GM12864 (cell line): ENCODE measurements at places on chromosomes 5 and 9.

DNA sequence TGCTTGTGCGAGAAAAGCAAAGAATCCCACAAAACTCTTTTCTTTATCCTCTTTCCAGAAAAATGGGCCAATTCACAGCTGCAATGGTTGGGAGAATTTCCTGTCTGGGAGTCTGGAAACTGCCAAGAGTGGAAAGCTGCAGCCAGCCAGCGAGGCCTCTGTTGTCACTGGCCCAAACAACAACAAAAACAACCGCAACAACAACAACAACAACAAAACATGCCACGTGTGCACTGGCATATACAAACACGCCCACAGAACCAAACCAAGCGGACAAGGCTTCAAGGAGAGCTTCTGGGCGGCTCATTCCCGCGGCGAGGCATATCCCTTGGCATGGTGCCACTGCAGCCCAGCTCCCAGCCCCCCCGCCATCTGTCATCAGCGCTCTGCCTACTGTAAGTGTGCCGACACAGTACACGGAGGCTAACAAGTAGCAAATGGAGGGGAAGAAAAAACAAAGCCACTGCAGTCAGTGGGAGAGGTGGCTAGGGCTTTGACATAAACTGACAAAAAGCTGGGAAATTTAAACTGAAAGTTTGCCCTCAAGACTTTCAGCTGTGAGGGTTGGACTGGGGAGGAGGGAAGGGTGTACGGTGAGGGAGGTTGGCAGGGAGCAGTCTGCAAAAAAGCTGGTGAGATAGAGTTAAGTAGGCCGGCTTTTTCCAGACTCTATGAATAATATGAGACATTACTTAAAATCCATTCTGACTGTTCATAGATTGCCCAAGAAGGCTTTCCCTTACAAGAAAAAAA is 165.0 kb upstream of the ZNF462 start:
- DNase-seq = no peak

GRCh38 chr9:38382141-38382540 is 10.4 kb upstream of the ALDH1B1 start:
- no peak for DNase-seq

GRCh38 chr5:501831-502184 is 22.4 kb downstream of the SLC9A3 start:
- DNase-seq = no peak

DNA sequence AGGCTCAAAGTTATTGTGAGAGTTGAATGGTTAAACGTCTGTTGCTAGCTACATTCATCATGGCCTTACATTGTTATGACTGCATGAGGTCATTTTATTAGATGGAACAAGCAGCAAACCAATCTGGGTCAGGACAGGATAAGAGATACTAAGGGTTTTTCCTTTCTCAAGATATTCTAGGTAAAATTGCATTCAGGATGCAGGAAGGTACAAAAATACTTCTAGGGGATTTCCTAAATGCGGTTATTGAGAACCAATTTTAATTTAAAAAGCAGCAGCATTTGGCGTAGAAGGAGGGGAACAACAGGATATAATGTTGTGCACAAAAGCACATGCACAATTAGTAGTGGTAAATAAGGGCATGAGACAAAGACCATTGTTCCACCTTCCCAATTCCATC is 39.2 kb upstream of the LURAP1L start:
- DNase-seq = peak; percentile 4

DNA sequence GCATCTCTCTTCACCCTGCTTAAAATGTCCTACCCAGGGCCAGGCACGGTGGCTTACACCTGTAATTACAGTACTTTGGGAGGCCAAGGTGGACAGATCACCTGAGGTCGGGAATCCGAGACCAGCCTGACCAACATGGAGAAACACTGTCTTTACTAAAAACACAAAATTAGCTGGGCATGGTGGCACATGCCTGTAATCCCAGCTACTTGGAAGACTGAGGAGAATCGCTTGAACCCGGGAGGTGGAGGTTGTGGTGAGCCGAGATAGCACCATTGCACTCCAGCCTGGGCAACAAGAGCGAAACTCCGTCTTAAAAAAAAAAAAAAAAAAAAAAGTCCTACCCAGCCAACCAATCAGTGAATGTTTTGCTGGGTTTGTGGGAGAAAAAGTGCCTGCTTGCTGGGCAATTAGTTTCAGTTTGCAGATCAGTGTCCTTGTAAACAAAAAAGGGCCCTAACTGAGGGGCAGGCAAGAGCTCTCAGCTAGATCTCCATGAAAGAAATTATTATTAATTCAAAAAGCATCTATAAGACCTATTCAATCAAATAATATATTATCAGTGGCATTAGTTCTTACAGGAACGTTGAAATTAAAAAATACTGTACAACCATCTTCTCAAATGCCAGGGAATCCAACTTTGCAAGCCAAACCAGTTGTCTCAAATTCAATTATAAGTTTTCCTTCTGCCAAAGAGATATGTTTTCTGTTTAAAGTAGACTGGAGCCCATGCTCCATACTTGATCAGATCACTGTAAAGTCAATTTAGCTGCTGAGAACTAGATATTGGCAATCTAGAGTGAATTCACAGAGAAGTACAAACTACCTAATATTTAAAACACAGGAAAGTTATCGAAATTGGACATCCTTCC is 3.9 kb downstream of the MEGF9 start:
- peak; percentile 70 for DNase-seq

DNA sequence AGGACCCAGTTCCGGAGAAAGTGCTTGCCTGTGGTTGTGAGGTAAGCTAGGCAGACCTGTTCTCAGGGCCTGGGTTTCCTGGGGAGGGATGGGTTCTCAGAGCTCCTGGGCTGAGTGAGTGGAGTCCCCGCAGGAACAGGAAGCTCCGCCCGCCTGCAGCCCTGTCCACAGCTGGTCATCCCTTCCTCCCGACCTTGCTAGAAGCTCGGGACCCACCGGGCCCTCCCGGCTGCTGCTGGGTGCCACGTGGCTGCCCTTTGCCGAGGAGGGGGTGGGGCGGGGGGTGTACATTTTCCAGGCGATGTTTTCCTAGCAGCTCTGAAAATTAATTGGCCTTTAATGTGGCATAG is 198.1 kb downstream of the C9orf50 start:
- DNase-seq = no peak

GRCh38 chr5:113378081-113378480 is 56.7 kb downstream of the TSSK1B start:
- no peak for DNase-seq

DNA sequence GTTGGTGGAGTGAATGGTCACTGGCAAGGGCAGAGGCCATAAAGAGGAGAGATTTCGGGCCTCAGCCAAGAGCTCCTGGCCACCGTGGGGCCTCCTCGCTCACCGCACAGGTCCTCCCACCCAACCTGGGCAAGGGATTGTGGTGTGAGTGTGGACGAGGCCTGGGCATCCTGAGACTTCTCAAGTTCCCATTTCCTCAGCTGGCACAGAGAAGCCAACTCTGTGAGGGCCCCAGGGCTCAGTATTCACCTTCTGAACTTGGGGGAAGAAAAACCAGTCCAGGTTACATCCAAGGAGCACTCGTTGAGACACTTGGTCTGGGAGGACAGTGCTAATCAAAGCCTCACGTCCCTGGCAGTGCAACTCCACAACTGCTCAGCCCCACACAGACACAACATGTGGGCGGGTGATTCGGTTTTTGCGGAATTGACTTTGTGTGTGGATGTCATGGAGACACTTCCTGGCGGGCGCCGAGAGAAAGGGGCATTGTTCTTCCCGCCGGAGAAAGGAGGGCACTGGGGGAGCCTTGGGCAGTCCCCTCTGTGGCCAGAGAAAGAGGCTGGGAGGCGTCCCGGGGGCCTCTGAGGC is 28.5 kb upstream of the NKD2 start:
- DNase-seq = no peak

GRCh38 chr9:129012343-129012742 is 15.8 kb downstream of the SH3GLB2 start:
- no peak for DNase-seq

- no peak for DNase-seq
Measured at GRCh38 chr5:127235136-127235535, 55.5 kb upstream of the MEGF10 start.

DNA sequence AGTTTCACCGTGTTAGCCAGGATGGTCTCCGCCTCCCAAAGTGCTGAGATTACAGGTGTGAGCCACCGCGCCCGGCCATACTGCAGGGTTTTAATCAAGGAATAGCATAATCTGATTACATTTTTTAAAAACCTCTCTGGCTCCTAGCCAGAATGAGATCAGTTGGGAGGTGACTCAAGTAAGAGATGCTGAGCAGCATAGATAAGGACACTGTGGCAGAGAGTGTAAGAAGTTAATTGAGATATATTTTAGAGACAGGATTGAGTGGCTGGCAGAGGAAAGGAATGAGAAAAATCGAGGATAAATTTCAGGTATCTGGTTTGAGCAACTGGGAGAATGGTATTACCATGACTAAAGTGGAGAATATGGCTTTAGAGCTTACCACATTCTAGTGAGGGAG is 7.3 kb upstream of the RIGI start:
- DNase-seq = no peak

- DNase-seq = peak; percentile 78
Measured at GRCh38 chr9:126805554-126806262, 868 bp downstream of the ZBTB43 start.

DNA sequence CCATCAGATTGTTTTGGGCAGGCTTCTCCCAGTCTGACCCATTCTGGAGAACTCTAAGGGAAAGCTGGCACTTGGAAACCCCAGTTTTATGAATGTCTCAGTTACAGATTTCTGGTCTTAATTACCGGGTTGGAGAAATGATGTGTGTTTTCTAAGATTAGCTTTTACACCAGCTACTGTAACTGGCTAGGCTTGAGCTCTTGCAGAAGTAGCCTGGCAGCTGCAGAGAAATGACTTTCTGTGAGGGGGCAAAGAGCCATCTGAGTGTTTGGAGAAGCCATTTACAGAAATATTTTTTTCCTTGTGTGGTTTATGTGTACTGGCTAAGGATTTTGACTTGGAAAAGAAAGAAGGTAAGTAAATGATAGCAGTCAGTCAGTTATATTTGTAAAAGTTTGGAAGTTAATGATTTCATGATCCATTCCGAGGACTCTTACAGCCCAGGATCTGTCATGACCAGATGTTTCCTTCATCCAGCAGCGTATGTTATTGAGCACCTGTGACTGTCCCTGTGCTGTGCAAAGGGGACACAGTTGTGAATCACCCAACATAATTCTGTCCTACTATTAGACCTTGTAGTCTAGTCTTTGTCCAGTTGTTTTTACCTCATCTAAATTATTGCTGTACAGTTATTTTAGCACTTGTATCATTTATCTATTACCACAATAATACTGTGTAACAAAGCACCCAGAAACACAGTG is 53.7 kb upstream of the GDNF start:
- DNase-seq = no peak

DNA sequence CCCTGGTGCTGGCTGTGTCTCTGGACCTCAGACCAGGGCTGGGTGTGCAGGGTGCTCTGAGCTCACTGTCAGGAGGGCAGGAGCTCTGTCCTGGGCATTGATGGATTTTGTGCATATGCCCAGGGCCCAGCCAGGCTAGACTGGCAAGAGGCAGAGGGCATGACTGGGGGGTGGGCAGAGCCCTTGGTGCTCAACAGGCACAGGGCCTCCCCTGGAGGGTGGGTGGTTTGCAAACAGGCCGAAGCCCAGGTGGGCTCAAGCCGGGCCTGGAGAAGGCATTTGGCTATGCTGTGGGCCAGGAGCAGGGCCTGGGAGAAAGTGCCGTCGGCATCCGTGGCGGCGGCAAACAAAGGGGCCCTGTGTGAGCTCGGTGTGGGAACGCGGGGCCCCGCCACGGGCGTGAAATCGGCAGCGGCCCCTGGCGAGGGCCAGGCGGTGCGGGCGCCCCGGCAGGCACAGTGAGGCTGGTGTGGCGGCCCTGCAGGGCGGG is 1.9 kb upstream of the NRARP start:
- no peak for DNase-seq

DNA sequence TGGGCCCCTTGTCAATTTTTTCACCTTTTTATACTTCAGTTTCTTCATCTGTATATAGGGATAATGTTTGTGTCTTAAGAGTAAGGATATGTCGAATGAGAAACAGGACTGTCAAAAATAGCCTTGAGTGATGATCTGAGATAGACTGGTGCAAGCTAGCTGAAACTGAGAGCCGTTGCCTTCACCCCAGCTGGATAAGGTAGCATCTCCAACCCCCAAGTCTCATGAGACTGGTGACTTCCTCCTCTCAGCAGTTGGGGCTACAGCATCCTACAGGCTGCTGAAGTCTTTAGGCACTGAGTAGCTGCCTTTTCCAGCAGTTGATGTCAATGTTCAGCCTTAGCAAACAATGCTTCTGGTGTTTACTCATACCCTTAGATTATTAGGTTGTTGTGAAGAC is 330.2 kb downstream of the OSTF1 start:
- DNase-seq = peak; percentile 7

- no peak for DNase-seq
Measured at GRCh38 chr5:50704730-50705129, 38.3 kb downstream of the PARP8 start.

GRCh38 chr9:130183133-130183762 is 11.0 kb downstream of the NCS1 start:
- DNase-seq = no peak

GRCh38 chr9:90555351-90556057 is 87.1 kb downstream of the DIRAS2 start:
- no peak for DNase-seq

DNA sequence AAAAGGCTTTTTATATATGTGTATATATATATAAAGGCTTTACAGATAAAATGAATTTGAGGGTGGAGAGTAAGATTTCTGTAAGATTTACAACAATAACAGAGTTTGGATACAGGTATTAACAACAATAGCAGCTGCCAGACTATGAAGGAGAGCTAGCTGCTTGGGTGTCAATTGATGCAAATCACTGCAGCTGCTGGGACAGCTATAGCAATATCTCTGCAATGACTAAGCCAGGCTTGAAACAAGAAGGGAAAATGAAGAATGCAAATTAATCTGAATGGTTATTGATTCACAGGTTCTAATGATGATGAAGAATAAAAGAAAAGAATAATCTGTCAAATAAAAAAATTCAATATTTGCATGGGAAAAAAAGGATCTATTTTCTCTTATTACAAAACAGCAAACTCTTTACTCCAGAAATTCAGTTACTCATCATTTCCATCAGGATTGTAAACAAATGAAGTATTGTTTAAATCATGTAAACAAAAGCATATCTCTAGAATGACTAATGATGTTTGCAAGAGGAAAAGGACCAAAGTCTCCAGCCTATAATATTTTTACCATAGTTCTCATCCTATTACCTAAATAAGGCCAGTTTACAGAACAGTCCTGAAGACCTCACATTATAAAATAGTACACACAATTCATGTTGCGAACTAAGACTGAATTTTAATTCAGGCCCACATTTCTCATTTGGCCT is 219.0 kb downstream of the HTR1A start:
- DNase-seq = no peak

GRCh38 chr5:172421-172820 is 18.9 kb upstream of the LRRC14B start:
- DNase-seq = no peak

GRCh38 chr5:78547731-78548615 is 100.6 kb downstream of the LHFPL2 start:
- DNase-seq = no peak

- no peak for DNase-seq
Measured at GRCh38 chr5:83378624-83379289, 92.8 kb upstream of the VCAN start.
